Mucosa of descending colon (tissue), 3 donors: ENCODE measurements at places on chromosomes 5 and 9.

- DNase-seq, result no peak
Observed at GRCh38 chr5:143230676-143230996, 172.8 kb downstream of the NR3C1 start.

- no peak for DNase-seq
Observed at GRCh38 chr5:115565233-115565632, 20.7 kb upstream of the FEM1C start.

- no peak for DNase-seq
Observed at GRCh38 chr9:127506814-127507750, 55.8 kb downstream of the LRSAM1 start.

DNA sequence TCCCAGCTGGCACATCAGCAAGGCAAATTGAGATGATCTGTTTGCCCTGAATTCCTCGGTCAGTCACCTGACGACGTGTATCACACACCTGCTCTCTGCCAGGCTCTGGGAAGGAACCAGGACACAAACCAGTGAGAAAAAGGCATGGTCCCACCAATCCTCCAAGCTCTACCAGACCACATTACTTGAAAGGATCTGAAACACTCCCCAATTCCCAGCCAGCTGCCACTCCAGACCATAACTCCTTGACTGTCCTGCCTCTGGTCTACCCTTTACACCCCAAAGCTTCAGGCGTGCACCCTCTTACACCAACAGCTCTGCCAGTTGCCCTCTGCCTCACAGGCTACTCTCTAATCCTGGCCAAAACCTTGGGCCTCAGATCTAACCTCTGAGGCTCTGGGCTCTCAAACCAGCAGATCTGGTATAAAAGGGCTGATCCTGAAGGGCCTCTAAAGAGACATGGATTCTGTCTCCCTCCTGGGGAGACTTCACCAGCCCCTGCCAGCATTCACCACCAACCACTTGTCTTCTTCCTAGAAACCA is 6.8 kb downstream of the MGAT1 start:
- DNase-seq, result no peak

DNA sequence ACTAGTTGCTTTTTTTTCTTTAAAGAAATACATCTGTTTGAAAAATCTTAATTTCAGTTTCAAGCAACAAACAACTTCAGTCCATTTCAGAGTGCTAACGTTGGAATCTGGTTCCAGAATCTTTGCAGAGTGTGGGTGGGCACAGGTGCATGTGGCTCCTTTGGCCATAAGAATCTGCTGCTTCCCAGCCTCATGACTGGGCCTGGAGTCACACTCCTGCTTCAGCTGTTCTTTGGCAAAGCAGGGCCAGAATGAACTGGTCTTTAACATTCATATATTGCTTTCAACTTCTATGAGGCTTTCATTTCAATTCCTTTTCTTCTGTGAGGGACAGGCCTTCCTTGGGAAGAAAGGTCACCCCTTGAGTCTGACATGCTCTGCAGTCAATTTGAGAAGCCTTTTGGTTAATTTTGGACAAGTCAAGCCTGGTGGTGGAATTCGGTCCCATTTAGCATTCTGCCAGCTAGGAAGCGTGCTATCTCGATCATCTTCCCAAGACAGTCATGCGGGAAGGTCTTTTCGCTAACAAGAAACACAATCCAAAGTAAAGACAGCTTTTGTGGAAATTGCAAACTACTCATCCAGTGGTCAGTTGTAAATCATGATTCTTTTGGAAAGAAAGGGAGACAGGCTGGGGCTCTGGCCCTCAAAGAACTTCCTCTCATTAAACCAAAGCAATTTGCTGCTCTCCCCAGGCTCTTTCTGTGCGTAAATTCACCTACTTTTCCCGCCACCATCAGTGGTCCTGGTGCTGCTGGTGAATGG is 55.2 kb downstream of the SLC1A3 start:
- DNase-seq, result no peak

DNA sequence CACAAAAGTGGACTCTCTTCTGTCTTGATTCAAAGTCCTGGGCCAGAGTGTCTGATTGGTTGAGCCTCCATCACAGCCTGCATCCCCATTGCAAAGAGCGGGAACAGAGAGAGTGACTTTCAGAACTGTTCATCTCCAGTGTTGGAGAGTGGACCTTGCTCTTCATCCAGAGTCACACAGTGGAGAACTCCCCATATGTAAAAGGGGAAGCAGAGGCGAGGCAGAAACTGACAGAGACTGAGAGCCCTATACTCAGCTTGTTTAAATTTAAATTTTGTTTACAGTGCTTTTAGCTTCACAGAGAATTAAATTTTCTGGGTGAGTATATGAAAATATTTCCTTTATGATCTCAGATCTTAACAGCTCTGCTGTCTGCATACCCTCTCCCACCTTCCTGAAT is 70.0 kb upstream of the SSBP2 start:
- no peak for DNase-seq

DNA sequence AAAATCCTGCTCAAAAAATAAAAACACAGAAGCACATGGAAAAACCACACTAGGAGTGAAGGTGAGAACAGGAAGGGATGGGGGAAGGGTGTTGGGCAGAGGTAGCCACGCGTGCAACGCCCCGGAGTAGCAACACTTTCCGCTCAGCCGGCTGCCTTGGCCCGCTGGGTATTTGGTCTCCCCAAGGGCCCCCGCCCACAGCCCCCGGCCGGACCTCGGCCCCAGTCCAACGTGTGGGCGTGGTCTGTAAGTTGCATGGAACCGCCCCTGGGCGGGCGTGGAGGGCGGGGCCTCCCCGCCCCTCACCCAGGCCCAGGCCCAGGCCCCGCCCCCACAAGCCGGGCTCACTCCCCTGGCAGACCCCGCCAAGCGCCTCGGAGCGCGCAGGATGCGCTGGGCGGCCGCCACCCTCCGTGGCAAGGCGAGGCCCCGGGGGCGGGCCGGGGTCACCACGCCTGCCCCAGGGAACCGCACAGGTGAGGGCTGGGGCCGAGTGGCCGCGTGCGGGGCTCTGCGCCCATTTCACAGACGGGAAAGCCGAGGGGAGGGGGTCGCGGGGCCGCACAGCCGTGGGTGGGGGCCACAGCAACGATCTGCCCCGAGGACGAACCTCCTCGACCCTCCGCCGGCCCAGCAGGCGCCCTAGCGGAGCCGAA is at the start of gene SUSD3:
TSS of gene SUSD3 (plus strand) at position 347 of the 656 bp plus-strand sequence. CDS start at position 389, 42 bp downstream.
- DNase-seq, result peak; percentile 88

GRCh38 chr5:151085517-151086041 is 4.7 kb upstream of the TNIP1 start:
- peak; percentile 82 for DNase-seq

- no peak for DNase-seq
Observed at GRCh38 chr5:34930462-34930844, 1.1 kb downstream of the DNAJC21 start.

GRCh38 chr5:144202072-144202471 is 31.4 kb downstream of the KCTD16 start:
- DNase-seq, result no peak
